ENCODE measurements at places on chromosomes 3 and 15.

- peak; percentile 26 for DNase-seq
Measured at GRCh38 chr3:168248383-168249204, 152.9 kb upstream of the GOLIM4 start.

- DNase-seq, result no peak
Measured at GRCh38 chr3:12155828-12156227, 2.9 kb downstream of the TIMP4 start.

DNA sequence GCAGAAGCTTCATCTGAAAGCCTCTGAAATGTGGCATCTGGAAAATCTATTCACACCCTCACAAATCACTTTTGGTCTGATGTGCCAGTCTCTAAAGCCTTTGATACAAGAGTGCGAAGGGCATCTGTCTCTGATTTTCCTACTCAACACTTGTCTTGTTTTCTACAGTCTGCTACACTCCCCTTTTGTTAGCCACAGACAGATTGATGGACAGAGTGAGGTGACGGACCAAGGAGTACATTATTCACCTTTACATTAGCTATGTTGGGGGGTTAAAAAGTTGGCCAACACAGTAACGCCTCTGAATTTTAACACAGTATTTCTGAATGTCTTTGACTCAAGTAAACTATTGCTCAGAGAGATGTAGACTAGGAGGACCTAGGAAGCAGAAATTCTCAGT is 63.1 kb downstream of the TNIK start:
- no peak for DNase-seq

DNA sequence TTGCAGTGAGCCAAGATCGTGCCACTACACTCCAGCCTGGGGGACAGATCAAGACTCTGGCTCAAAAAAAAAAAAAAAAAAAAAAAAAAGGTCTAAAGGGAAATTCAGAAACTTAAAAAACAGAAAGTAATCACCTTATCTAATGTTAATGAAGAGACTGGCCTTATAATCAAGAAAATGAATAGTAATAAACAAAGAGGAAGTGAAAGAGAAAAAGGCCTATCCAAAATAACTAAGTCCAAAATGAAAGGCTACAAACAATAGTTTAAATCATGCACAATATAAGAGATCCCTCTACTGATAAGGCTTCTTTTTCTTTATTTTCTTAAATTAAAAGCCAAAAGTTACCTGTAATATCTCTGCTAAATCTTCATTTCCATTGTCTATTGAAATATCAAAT is 37.1 kb upstream of the HDC start:
- no peak for DNase-seq

DNA sequence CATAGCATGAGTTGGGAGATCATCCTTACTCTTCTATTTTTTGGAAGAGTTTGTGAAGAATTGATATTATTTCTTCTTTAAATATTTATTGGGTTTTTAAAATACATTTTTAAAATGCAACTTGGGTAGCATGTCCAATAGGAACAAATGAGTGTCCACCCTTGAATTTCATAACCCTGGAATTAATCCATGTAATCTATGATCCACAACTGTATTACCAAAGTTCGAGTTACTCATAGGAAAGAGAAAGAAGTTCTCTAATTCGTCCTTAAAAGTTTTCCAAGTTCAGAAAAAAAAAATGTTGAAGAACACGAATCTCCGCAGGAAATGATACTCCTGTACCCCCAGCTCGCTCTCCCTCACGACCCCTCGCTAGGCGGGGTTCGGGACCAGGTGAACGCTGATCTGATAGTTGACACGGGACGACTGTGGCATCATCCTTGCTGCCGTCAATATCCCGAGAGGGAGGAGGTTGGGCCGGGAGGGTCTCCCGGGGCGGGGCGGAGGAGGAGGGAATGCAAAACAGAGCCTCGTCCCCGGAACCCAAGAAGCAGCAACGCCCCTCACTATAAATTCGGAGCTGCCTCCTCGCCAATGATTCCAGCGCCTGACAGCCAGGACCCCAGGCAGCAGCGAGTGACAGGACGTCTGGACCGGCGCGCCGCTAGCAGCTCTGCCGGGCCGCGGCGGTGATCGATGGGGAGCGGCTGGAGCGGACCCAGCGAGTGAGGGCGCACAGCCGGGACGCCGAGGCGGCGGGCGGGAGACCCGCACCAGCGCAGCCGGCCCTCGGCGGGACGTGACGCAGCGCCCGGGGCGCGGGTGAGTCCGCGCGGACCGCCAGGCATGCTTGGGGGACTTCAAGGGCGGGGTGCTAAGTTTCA is at the start of gene AGTR1:
TSS of gene AGTR1 (plus strand) at position 598 of the 884 bp plus-strand sequence. CDS start 43,133 bp downstream, outside the sequence.
- no peak for DNase-seq

- no peak for DNase-seq
Measured at GRCh38 chr3:171845481-171846284, 2.5 kb downstream of the TMEM212 start.
